Activated T-cell treated with anti-CD3 and anti-CD28 coated beads for 1 hour (primary cell): ENCODE measurements at places on chromosomes 1 and 21.

GRCh38 chr21:46347791-46348381 lies 23.9 kb downstream of the PCNT start:
- no peak for DNase-seq

- DNase-seq, result no peak
Measured at GRCh38 chr1:154186852-154187501, 4.9 kb downstream of the TPM3 start.

DNA sequence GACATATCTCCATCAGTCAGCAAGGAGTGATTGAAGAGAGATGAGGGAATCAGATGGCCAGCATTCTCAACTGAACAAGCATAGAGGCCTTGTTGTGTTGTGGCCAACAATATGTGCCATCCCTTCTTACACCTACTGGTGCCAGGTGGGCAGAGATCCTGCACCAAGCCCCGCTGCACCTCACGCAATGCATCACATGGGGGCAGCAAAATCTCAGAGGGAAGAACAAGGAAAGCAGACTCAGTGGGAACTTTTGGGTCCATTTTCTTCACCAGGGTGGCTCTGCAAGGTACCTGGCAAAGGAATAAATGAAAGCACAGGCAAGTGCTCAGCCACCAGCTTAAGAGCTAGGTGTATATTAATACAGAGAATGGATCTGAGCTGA lies 33.2 kb downstream of the HSD3B2 start:
- no peak for DNase-seq

DNA sequence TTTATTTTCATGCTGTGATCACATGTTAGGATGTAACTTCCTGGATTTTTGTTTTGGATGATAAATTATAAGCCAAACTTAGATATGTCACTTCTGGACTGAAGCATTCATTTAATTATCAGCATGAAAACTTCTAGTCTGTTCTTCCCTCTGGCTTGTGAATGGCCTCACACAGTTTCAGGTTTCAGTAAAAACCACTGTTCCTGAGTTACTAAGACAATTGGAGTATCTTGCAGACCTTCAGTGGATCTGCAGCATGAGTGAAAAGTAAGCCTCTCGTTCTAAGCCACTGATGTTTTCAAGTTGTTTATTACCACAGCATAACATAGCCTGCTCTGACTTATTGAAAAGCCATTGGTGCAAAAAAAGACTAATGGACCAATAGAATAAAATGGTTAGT lies 55.3 kb upstream of the RGS21 start:
- no peak for DNase-seq

GRCh38 chr1:186772228-186772627 lies 56.5 kb upstream of the PLA2G4A start:
- DNase-seq, result no peak

DNA sequence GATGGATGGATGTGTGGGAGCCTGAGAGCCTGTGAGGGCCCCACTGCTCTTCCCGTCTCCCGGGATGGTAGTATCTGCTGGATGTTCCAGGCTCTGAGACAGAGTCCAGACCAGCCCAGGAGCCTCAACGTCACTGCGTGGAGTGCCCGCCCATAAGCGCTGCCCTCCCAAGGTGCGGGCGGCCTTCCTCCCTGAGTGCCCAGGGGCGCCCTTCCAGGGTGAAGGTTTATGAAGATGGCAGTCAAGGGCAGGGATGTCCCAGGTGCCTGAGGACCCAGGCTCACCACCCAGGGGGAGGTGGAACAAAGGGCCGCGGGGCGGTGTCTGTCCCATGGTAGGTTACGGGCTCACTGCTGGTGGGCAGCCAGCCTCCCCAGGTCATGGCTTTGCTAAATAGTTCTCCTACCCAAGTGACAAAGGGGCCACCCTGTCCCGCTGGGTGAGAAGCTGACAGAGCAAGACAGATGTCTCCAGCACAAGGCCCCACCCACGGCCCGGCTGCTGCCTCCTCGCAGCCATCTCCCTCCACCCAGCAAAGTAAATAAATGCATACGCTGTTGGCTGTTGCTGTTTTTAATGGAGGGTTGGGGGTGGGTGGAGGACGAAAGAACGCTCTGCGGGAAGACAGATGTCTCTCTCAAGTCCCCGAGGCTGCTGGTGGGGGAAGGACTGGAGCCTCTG lies 9.0 kb upstream of the GPR153 start:
- no peak for DNase-seq

- DNase-seq, result no peak
Measured at GRCh38 chr1:114315631-114316030, 162.0 kb upstream of the SYT6 start.

GRCh38 chr21:43923391-43923790 lies 58.4 kb downstream of the AGPAT3 start:
- no peak for DNase-seq

DNA sequence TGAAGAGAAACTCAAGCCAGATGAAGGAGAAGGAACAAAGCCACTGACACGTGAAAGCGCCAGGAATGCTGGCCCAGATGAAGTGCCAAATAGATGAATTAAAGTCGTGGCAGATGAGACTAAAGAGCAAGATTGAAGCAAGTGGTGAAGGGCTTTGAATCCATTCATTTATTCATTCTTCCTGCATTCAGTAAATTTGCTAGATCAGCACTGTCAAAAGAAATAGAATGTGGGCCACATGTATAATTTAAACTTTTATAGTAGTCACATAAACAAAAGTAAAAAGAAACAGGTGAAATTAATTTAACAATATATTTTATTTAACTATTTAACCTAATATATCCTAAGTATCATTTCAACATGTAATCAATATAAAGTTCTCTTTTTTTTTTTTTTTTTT lies 135.6 kb downstream of the ZZZ3 start:
- no peak for DNase-seq

- DNase-seq, result no peak
Measured at GRCh38 chr1:111786669-111787207, 31.0 kb downstream of the DDX20 start.

DNA sequence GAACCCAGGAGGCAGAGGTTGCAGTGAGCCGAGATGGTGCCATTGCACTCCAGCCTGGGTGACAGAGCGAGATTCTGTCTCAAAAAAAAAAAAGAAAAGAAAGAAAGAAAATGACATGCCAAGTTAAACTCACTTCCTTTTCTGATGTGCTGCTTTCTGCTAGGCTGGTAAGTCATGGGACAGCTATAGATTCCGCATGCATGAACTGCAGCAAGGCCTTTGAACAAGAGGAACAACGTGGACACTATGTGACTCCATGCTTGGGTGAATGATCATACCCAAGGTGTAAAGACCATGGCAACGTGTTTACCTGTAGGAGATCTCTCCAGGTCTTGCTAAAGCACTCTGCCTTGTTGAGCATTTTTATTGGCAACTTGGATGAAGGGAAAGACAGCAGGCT lies 10.3 kb upstream of the TTF2 start:
- no peak for DNase-seq
